Activated CD4-positive, alpha-beta T cell treated with anti-CD3 and anti-CD28 coated beads, Interleukin-2, amount 50 U/mL, for 16 hours (primary cell): ENCODE measurements at places on chromosomes 5 and 9.

GRCh38 chr5:127373858-127374491, 83.4 kb downstream of the MEGF10 start:
- DNase-seq, result peak; percentile 2

GRCh38 chr5:151086192-151086869, 5.5 kb upstream of the TNIP1 start:
- no peak for DNase-seq

DNA sequence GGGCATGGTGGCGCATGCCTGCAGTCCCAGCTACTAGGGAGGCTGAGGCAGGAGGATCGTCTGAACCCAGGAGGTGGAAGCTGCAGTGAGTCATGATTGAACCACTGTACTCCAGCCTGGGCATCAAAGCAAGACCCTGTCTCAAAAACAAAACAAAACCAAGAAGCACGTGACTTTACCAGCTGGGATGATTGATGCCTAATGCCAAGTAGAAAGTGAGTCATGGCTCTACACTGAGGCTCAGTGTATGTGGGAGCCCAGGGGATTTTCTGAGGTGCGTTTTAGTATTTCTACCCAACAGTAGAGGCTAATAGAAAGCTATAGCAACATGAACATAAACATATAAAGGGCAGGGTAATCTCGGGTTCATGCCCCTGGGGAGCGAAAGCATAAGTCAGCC, 13.9 kb upstream of the BRD3OS start:
- no peak for DNase-seq

DNA sequence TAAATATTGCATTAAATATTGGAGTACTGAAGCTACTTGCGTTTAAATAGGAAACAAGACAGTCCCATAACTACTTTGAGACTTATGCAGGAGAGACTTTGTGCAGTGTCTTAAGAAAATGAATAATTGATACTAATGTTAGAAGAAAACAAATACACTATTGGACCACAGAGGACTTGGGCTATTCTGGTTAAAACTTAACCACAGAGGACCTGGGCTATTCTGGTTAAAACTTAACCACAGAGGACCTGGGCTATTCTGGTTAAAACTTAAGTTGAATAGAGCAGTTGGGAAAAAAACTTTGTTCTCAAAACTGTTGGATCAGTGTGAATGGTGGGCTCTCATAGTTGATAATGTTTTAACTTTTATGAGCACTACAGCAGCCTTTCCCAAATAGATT, 141.7 kb downstream of the WDR70 start:
- no peak for DNase-seq

DNA sequence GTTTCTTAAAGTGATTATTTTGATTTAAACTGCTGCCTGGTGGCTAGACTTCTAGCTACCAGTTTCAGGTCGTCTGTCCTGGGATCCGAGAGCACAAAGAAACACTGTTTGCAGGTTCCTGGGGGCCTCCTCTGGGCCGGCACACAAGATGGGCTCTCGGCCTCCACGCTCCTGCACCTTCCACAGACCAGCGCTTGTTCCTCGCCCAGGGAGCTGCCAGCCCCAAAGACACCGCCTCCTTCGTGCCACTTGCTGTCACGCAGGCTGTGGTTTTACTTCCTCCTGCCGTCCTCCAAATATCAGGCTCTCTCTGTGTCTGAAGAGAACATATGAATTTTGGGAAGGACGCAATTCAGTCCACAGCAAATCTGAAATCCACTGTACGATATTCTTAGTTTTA, 105.8 kb downstream of the ROR2 start:
- no peak for DNase-seq

GRCh38 chr5:66653325-66653724, 57.1 kb downstream of the MAST4 start:
- no peak for DNase-seq

- peak; percentile 79 for DNase-seq
Observed at GRCh38 chr9:99820685-99821395, 845 bp upstream of the NR4A3 start.

- no peak for DNase-seq
Observed at GRCh38 chr5:11289208-11289607, 528.2 kb upstream of the DAP start.
